ENCODE measurements at places on chromosomes 5 and 9.

DNA sequence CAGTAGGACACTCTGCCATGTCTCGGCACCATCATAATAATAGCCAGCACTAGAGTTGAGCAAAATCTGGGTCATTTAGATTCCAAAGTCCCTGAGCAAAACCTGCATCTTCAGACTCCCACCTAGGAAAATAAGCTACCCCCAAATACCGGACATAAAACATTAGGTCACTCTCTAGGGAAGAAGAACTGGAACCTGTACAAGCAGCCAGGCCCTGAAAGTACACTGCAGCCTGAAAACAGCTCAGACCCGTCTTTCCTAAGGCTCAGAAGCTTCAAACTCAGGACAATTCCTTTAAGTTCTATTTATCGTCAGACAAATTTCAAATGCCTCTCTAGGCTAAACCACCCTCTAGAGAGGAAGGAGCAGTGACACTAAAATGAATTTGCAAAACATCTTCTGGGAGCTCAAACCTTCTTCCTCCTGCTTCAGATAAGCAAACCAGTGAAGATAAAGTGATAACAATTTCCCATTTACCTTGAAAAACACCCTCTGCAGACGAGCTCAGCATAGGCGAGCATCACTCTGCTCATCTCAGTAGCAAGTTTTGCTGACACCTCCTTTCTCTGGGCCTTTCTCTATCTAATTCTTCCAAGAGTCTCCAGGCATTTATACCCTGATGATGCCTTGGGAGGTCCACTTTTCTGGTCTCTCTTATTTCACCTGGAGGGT, 34.0 kb downstream of the ADAM19 start:
- H3K36me3 ChIP-seq = peaks cover 4% of the 10 kb centered on the region
- H3K27me3 ChIP-seq = peaks cover 3% of the 10 kb centered on the region
- H3K27ac ChIP-seq = no peak overlapping the region
- peaks cover 10% of the 10 kb centered on the region for H3K4me1 ChIP-seq

- no peak overlapping the region for H3K27ac ChIP-seq
- H3K4me3 ChIP-seq = no peak overlapping the region
- H3K4me1 ChIP-seq = peaks cover 6% of the 10 kb centered on the region
- H3K27me3 ChIP-seq = peaks cover 19% of the 10 kb centered on the region
Measured at GRCh38 chr9:90086101-90086511, 481.3 kb downstream of the GADD45G start.

- DNase-seq = no peak
- no peak overlapping the region for H3K27ac ChIP-seq
- H3K4me1 ChIP-seq = no peaks in the 10 kb centered on the region
Measured at GRCh38 chr5:180389252-180390101, 36.3 kb upstream of the GFPT2 start.

GRCh38 chr9:35643046-35643445, 7.7 kb downstream of the SIT1 start:
- H3K27me3 ChIP-seq = peaks cover 5% of the 10 kb centered on the region
- peaks cover 5% of the 10 kb centered on the region for H3K36me3 ChIP-seq
- no peak for DNase-seq
- H3K27ac ChIP-seq = no peak overlapping the region
- peaks cover 8% of the 10 kb centered on the region for H3K4me1 ChIP-seq
- no peak overlapping the region for H3K4me3 ChIP-seq

- H3K36me3 ChIP-seq = peaks cover 20% of the 10 kb centered on the region
- H3K4me1 ChIP-seq = peaks cover 8% of the 10 kb centered on the region
- H3K27ac ChIP-seq = no peak overlapping the region
- DNase-seq = no peak
- H3K4me3 ChIP-seq = no peak overlapping the region
- H3K27me3 ChIP-seq = no peaks in the 10 kb centered on the region
Measured at GRCh38 chr5:160092960-160093707, 26.1 kb downstream of the PWWP2A start.

GRCh38 chr5:135092476-135092875, 58.4 kb upstream of the PITX1 start:
- H3K4me3 ChIP-seq = no peak overlapping the region
- no peak for DNase-seq
- H3K27ac ChIP-seq = no peak overlapping the region

GRCh38 chr5:170760113-170760512, 23.4 kb upstream of the GABRP start:
- no peak for DNase-seq
- H3K4me3 ChIP-seq = no peak overlapping the region
- no peaks in the 10 kb centered on the region for H3K27me3 ChIP-seq
- no peaks in the 10 kb centered on the region for H3K36me3 ChIP-seq

GRCh38 chr9:5429873-5430564, 7.7 kb downstream of the PLGRKT start:
- no peaks in the 10 kb centered on the region for H3K4me1 ChIP-seq
- DNase-seq = no peak
- H3K27me3 ChIP-seq = no peaks in the 10 kb centered on the region
- no peak overlapping the region for H3K4me3 ChIP-seq
- peaks cover 23% of the 10 kb centered on the region for H3K36me3 ChIP-seq

DNA sequence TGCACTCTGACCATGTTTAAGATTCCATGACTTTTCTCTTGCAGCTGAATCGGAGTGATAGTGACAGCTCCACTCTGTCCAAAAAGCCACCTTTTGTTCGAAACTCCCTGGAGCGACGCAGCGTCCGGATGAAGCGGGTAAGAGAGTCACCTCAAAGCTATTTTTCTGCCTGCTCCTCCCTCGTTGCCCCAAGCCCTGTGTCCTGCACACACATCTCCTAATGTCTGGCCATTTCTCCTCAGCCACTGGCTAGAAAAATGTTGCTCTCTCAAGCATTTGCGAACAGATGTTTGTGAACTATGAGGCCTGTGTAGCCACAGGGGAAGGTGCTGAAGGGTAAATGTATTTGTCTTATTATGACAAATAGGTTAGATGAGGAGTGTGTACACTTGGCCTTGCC, 25.7 kb upstream of the RARS1 start:
- no peak overlapping the region for H3K27ac ChIP-seq
- peaks cover 50% of the 10 kb centered on the region for H3K36me3 ChIP-seq
- no peaks in the 10 kb centered on the region for H3K27me3 ChIP-seq
- DNase-seq = no peak
- no peaks in the 10 kb centered on the region for H3K4me1 ChIP-seq
- H3K4me3 ChIP-seq = no peak overlapping the region

- no peaks in the 10 kb centered on the region for H3K36me3 ChIP-seq
- H3K4me1 ChIP-seq = peaks cover 26% of the 10 kb centered on the region
- H3K27ac ChIP-seq = peak overlapping the region; percentile 45
Measured at GRCh38 chr9:37398464-37399025, 24.0 kb upstream of the GRHPR start.

GRCh38 chr5:36013182-36013581, 22.0 kb upstream of the UGT3A1 start:
- no peak for DNase-seq
- H3K4me1 ChIP-seq = no peaks in the 10 kb centered on the region
- no peak overlapping the region for H3K27ac ChIP-seq

- H3K27me3 ChIP-seq = peaks cover 17% of the 10 kb centered on the region
- H3K36me3 ChIP-seq = peaks cover 6% of the 10 kb centered on the region
- H3K27ac ChIP-seq = no peak overlapping the region
- DNase-seq = no peak
- peak overlapping the region; percentile 53 for H3K4me3 ChIP-seq
- H3K4me1 ChIP-seq = peaks cover 21% of the 10 kb centered on the region
Measured at GRCh38 chr9:136729144-136729543, 13.6 kb downstream of the LCN10 start.

DNA sequence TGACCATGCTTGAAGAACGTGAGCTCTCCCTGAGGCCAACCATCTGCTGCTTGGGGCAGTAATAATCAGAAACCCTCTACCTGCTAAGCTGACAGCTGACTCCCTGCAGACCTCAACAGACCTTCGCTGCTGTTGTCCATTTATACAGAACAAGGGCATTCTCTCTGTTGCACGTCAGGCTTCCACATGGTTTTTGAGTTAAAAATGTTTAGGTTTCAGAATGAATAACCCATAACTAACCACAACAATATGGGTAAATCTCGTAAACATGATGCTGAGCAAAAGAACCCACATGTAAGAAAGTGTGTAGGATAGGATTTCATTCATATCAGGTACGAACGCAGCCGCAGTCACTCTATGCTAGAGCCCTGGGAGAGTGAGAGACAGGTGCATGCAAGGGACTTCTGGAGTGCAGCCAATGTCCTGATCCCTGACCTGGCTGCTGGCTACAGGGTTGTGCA, 348.5 kb downstream of the MED10 start:
- DNase-seq = no peak
- no peaks in the 10 kb centered on the region for H3K4me1 ChIP-seq
- H3K27me3 ChIP-seq = no peaks in the 10 kb centered on the region
- no peak overlapping the region for H3K27ac ChIP-seq
- no peaks in the 10 kb centered on the region for H3K36me3 ChIP-seq

- no peak for DNase-seq
- H3K36me3 ChIP-seq = peaks cover 7% of the 10 kb centered on the region
- no peaks in the 10 kb centered on the region for H3K4me1 ChIP-seq
- no peak overlapping the region for H3K4me3 ChIP-seq
- H3K27ac ChIP-seq = no peak overlapping the region
Measured at GRCh38 chr9:113482991-113483675, 19.6 kb downstream of the RGS3 start.

DNA sequence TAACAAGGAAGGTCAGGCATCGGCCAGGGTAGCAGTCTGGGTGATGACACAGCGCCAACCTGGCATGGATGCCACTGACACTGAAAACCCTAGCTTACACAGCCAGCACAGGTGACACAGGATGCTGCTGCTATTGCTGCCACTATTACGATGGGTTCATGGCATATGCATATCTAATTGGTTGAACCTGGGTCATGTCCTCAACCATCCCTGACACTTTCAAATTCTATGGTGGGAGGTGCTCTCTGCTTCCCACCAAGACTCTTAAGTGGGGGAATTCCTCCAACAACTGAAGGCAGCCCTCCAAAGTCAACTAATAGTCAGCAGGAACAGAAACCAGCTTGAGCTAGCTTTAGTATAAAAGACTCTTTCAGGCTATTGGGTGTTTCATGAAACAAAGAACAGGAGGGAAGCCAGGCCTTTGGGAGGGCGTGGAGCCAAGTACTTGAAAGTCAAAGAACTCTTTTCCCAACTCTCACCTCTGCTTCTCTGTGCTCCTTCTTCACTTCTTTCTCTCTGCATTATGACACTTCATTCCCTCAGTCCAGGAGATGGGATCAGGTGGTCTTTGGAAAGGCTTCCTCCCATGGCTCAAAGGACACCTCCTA, 21.3 kb downstream of the PTTG1 start:
- H3K4me1 ChIP-seq = peaks cover 4% of the 10 kb centered on the region
- no peak overlapping the region for H3K27ac ChIP-seq
- DNase-seq = no peak
- H3K27me3 ChIP-seq = peaks cover 2% of the 10 kb centered on the region
- H3K4me3 ChIP-seq = no peak overlapping the region
- no peaks in the 10 kb centered on the region for H3K36me3 ChIP-seq

GRCh38 chr5:6454628-6455053, 6.0 kb downstream of the UBE2QL1 start:
- peaks cover 5% of the 10 kb centered on the region for H3K4me1 ChIP-seq
- no peak for DNase-seq
- no peak overlapping the region for H3K4me3 ChIP-seq
- H3K36me3 ChIP-seq = no peaks in the 10 kb centered on the region
- H3K27me3 ChIP-seq = peaks cover 77% of the 10 kb centered on the region

DNA sequence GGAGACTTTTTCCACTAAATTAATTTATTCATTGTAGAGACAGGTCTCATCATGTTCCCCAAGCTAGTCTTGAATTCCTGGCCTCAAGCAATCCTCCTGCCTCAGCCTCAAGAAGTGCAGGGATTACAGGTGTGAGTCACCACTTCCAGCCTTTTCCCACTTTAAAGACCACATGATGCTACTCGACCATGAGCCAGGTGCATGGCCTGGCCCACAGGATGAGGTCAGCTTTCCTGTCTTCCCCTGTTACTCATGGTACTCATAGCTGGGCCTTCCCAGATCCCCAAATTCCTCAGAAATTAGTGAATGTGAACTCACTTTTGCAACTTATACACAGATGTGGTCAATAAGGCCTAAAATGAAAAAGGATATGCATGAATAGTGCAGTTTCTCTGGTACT, 395.9 kb downstream of the SEMA5A start:
- peaks cover under 1% of the 10 kb centered on the region for H3K36me3 ChIP-seq
- H3K27me3 ChIP-seq = peaks cover under 1% of the 10 kb centered on the region
- no peaks in the 10 kb centered on the region for H3K4me1 ChIP-seq
- DNase-seq = no peak
- no peak overlapping the region for H3K4me3 ChIP-seq

DNA sequence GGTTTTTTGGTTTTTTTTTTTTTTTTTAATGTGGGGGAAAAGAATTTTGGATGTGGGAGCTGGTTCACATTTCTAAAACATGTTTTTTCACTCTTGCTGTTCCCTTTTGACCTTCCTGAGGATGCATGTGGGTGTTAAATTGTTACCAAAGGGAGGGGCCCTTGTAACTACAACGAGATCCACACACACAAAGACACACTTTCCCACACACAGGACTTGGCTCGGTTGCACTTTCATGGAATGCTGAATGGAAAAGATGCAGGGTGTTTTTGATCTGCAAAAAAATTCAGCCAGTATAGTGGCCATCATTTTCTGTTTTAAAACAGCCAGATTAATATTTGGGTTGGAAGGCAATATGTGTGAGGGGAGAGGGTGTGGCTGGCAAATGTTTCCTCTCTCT, 576.9 kb downstream of the EBF1 start:
- H3K27me3 ChIP-seq = peaks cover 3% of the 10 kb centered on the region
- no peak for DNase-seq
- no peak overlapping the region for H3K27ac ChIP-seq
- no peaks in the 10 kb centered on the region for H3K36me3 ChIP-seq

- no peaks in the 10 kb centered on the region for H3K27me3 ChIP-seq
- H3K27ac ChIP-seq = no peak overlapping the region
- peaks cover 8% of the 10 kb centered on the region for H3K4me1 ChIP-seq
Measured at GRCh38 chr5:10733426-10733825, 27.6 kb downstream of the DAP start.

- H3K4me1 ChIP-seq = peaks cover 34% of the 10 kb centered on the region
- no peak overlapping the region for H3K4me3 ChIP-seq
- H3K36me3 ChIP-seq = no peaks in the 10 kb centered on the region
- no peak for DNase-seq
- H3K27me3 ChIP-seq = peaks cover 16% of the 10 kb centered on the region
Measured at GRCh38 chr5:163569284-163569683, 63.9 kb downstream of the MAT2B start.

- H3K36me3 ChIP-seq = no peaks in the 10 kb centered on the region
- H3K4me1 ChIP-seq = no peaks in the 10 kb centered on the region
- peaks cover 20% of the 10 kb centered on the region for H3K27me3 ChIP-seq
- no peak overlapping the region for H3K4me3 ChIP-seq
- H3K27ac ChIP-seq = no peak overlapping the region
- no peak for DNase-seq
Measured at GRCh38 chr5:73363911-73364730, 84.5 kb downstream of the FOXD1 start.
